ENCODE measurements at places on chromosomes 2 and 18.

- no peak for DNase-seq
These were observed 40.6 kb downstream of the XRCC5 start for GRCh38 chr2:216149741-216150140.

GRCh38 chr2:241974851-241975592 is 105.5 kb downstream of the RTP5 start:
- DNase-seq, result no peak

DNA sequence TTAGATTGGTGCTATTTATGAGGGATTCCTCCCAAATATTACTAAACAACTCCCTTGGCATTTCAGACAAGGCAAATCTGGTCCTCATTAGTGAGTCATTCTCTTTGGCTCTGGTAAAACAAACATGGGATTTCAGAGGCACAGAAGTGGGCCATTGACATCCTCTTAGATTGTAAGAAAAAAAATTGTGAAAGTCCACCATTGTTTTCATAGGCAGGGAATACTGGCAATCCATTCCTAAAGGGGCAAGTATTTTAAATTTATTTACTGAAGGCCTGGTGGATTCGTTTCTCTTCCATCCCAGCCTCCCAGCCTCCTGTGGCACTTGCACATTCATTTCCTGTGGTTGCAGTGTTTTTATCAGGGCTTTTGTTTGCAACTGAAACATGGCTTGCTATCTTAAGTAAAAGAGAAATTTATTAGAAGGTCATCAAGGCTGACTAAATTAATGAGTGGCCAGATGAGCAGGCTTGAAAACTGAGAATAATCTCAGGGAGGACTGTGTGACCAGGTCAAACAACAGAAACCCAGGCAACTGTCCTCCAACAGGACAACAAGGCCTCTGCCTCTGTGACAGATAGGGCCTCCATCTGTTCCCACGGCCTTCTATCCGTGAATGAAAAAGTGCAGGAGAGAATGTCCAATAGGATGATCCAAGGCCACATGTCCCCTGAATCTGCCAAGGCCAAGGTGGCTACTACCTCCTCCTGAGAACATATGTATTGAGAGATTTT is 23.1 kb upstream of the TNFAIP6 start:
- DNase-seq, result peak; percentile 96

GRCh38 chr2:75133621-75134570 is 65.4 kb downstream of the TACR1 start:
- peak; percentile 34 for DNase-seq

DNA sequence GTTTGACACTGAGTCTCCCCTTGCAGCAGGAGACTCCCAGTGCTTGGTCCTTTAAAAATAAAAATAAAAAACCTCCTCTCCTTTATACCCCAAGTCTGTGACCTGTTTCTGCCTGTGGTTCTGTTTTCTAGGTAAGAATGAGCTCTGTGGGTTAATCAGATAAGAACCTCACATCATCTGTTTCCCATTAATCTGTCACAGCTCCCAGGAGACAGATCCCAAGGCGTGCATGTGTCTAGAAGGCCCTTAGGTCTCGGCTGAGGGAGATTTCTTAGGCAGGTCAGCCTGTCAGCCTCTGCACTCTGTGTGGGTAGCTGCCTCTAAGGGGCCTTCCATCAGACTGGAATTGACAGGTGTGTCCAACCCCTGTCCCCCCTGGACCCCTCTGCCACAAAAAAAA is 80.7 kb downstream of the FHOD3 start:
- no peak for DNase-seq

- no peak for DNase-seq
These were observed 28.9 kb downstream of the PTGR3 start for GRCh38 chr18:75179819-75180600.

- no peak for DNase-seq
These were observed 235.5 kb upstream of the SIX3 start for GRCh38 chr2:44705876-44706480.

DNA sequence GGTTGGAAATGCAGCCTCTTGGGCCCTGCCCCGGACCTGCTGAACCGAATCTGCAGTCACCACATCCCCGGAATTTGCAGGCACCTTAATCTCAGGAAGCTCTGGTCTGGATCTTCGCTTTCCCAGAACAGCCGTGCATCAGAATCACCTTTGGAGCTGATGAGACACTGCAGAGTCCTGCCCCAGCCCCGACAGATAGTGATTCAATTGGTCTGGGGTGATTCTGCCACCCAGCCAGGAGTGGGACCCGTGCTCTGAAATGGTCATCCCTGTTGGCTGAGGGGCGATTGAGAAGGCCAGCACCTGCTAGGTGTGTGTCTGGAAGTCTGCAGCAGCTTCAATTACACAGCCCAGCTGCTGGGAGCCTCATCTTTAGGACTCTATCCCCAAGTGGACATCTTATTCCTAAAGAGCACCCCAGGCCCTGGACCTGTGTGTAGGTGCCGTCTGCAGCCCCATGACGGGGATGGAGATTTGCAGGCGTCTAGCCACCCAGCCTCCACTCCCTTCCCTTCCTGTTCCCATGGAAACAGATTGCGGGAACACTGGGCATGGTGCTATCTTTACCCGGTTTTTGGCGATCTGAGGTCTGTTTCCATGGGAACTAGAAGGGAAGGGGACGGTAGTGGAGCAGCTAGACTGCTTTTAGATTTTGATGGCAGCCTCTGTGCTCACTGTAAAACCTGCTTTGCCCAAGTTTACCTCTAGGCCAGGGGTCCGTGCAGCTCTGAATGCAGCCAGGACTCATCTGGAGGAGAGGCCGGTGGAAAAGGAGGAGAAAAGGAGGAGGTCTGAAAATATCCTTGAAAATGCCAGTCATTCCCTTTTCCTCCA is 156.1 kb downstream of the LDLRAD4 start:
- DNase-seq, result peak; percentile 17

GRCh38 chr2:238042849-238043584 is 17.8 kb upstream of the SCLY start:
- DNase-seq, result no peak

DNA sequence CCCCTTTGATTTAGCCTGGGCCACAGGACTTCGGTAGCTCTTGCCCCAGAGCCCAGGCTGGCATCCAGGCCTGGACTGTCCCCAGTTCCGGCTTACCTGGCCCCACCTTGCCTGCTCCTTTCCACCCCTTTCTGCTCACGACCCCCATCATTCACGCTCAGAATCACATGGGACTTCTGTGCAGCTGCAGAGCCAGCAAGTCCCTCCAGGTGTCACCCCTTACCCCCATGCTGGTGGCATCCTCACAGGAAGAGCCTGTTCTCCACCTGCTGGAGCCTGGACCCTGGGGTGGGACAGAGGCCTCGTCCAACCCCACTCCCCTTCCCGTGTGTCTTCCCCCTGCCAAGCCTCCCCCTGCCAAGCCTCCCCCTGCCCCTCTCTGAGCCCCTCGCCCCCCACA is 7.9 kb upstream of the KCNIP3 start:
- DNase-seq, result no peak

DNA sequence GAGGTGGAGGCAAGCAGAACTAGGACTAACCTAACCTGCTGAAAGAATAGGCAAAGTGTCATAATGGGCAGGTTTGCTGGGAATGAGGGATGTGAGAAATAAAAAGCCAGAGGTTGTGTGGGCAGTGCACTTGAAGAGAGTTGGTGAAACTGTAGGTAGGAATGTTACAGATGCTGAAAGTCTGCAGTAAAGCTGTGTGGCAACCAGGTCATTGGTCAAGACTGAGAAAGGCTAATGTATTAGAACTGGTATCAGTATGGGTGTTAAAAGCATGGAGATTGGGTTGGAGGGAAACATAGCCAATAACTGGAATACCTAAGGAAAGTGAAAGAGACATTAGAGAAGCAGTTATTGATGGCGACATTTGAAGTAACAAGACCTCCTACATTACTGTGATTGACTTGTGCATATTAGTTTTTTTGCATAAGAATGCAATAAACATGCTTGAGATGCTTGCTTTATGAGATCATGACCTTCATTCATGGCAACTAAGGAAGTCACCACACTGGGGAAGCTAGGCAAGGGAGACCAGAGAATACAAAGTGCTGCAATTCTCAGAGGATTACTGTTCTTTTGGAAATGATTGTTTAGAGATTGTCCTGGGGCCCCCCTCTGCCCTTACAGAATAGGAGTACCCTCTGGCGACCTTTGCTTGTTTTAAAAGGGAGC is 11.8 kb downstream of the GULP1 start:
- DNase-seq, result peak; percentile 70

DNA sequence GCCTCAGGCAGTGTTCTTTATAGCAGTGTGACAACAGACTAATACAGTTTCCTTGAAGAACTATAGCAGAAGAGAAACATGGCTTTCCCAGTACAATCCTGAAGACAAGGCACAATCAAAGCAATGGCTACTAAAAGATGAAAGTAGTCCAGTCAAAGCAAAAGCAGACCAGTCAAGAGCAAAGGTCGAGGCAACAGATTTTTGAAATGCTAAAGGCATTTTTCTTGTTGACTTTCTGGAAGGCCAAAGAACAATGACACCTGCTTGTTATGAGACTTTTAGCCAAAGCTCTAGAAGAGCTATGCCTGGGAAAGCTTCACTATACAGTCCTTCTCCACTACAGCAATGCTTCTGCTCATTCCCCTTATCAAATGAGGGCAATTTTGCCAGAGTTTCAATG is 269.9 kb downstream of the EXOC6B start:
- no peak for DNase-seq

DNA sequence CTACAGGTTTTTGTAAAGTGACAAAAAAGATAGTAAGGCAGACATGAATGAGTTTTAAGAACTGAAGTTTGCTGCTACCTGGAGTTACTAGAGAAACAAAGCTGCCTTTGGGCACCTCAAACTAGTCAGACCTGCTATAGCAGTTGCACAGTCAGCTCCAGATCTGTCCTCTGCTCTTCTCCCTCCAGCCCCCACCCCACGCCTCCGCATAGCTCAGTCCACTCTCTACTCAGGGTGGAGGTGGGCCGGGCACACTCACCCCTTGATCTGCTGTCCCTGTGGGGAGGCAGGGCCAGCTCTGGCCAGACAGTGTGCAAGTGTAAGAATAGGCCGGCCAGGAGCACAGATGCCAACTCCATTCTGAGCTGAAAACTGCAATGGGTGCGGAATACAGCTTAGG is 4.1 kb downstream of the SERTAD2 start:
- no peak for DNase-seq

GRCh38 chr2:67713376-67713775 is 316.2 kb downstream of the ETAA1 start:
- DNase-seq, result no peak

- DNase-seq, result no peak
These were observed 9.5 kb downstream of the MAPRE2 start for GRCh38 chr18:35050705-35051195.

GRCh38 chr2:116953-117352 is 70.6 kb upstream of the FAM110C start:
- no peak for DNase-seq

DNA sequence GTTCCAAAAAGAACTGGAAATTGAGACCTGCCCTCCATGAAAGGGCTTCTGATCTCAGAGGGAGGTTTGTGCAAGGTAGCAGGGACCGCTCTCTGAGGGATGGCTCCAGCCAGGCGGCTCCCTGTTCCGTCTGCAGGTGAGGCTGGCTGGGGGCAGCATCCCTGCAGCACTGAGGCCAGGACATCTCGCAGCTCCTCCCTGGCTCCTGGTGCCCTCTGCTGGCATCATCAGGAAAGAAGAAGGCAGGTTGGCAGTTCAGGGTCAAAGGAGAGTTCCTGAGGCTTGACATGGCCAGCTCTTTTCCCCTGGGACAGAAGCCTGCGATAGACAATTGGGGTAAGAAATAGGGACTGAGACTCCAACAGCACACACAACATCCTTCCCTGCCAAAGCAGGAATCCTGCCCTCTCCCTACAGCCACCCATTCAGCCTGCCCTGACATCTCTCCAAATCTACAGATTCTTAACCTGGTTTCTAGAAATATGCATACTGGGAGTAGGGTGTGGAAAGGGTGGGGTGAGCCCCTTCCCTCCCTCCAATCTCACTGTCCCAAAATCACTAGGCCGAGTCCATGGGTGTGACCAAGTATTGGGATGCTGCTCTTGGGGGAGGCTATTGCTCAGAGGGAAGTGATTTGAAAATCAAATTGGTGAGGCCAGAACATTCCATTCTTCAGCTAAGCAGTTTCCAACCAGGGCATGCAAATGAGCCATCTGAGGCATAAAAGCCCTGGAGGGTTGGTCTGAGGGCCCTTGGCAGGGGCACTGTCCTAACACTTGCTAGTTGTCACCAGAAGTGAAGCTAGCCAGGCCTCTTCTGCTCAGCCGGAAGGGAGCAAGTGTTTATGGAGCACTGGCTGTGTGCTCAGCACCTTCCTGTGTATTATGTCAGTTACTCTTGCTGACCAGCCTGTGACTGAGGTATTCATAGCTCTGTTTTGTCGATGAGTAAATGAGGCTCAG is 185.4 kb downstream of the TFCP2L1 start:
- no peak for DNase-seq

DNA sequence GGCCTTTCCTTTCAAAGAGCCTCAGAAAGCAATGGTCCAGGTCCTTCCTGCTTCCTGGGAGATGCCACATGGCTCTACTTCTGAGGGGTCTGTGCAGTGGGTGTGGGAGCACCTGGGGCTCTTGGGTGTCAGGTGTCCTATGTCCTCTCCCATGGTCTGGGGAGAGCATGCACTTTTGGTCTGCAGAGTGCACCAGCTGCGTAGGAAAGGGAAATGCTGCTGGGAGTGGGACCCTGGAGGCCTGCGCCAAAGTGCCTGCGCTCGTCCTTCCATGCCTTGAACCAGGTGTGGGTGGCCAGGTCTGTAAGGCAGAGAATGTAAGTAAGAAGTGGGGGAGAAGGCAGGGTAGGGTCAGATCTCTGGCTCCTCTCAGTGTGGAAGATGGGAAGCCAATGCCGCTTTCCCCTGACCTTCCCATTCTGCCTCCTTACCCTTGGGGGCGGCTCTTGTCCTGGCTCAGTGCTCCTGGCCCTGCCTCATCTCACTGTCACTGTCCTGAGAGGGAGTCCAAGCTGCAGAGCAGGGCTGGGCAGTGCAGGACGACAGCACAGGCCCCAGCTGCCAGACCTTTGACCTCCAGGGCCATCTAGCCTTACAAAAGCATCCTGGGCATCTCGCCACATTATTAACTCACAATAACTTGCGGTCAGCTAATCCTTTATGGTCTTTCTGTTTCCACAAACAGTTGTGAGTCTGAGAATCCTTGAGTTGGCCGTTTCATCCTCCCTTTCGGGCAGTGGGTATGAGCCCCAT is 6.6 kb upstream of the PROM2 start:
- DNase-seq, result no peak

GRCh38 chr2:232260075-232260474 is 118.5 kb upstream of the ALPP start:
- DNase-seq, result peak; percentile 94

DNA sequence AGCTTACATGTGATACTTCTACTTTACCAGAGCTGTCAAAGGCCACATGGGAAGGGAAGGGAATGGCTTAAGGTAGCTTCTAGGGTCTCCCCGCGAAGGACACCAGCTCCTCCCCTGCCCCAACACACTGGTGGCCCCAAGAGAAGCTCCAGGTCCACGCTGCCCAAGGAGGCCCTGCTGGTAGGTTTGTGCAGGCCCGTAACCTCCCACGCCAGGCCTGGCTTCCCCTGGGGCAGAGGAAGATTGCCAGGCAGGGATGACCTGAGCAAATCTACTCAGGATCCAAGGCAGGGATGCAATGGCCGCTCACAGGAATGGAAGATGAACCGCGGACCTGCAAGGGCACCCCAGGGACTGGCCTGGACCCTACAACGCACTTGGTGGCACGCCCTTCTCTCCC is 205.1 kb downstream of the MGAT5 start:
- DNase-seq, result no peak

Measured in fibroblast of skin of back (primary cell).